DMS153 (cell line): ENCODE measurements at places on chromosomes 1 and 21.

GRCh38 chr1:204169858-204170257, 3.7 kb upstream of the REN start:
- DNase-seq, result no peak

GRCh38 chr1:28359592-28360239, 9.8 kb upstream of the PHACTR4 start:
- DNase-seq, result peak; percentile 70

GRCh38 chr1:54377040-54377691, 29.0 kb downstream of the SSBP3 start:
- DNase-seq, result no peak

GRCh38 chr1:175172503-175172902, 20.1 kb downstream of the KIAA0040 start:
- peak; percentile 91 for DNase-seq

GRCh38 chr1:25103164-25103795, 129.0 kb downstream of the SYF2 start:
- no peak for DNase-seq

GRCh38 chr1:109630898-109631512, 11.4 kb downstream of the AMPD2 start:
- no peak for DNase-seq
